Small intestine (tissue), 16 donors: ENCODE measurements at places on chromosomes 1 and 21.

- DNase-seq: no peak
Observed at GRCh38 chr1:225476538-225476988, 48.7 kb upstream of the LBR start.

- DNase-seq: peak; percentile 75
Observed at GRCh38 chr1:20787840-20788795, 1.0 kb upstream of the HP1BP3 start.

DNA sequence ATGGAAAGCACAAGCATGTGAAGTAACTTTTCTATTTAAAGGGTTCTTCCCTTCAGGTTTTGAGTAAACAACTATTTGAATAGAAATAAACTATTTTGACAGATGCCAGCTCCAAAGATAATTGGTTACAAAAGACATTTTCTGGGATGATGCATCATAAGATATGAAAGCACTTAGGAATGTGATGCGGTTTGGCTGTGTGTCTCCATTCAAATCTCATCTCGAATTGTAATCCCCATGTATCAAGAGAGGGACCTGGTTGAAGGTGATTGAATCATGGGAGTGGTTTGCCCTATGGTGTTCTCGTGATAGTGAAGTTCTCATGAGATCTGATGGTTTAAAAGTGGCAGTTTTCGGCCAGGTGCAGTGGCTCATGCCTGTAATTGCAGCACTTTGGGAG lies 6.4 kb downstream of the DISP1 start:
- no peak for DNase-seq

DNA sequence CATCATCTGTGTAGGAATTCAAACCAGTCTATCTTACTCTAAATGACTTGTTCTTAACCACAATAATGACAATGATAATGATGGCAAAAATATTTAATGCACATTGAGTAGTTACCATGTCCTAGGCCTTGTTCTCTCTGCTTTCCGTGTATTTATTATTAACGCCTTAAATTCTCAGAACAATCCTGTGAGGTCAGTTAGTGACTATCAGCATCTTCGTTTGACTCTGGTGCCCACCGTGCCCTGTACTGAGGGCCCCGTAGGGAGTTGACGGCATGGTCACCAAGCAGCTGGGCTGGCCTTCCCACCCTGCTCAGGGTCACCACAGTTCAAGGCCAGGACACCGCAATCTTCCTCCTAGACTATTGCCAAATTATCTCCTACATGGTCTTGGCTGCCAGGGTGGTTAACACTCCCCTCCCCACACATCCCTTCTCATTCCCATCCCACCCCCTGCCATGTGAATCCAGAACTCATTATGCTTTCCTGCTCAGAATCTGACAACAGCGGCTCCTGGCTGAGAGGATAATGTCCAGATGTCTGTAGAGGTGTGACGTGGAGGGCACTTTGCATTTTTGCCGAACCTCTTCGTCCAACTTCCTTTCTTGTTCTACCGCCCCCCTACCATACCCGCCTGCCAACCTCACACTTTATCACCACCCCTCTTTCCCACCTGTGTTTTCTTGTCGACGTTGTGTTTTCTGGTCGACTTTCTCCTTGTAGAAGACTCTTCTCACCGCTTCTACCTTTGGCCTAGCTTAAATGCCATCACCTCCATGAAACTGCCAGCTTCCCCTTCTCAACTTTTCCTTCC lies 33.4 kb downstream of the IGFN1 start:
- DNase-seq: no peak

- no peak for DNase-seq
Observed at GRCh38 chr1:109482791-109483671, 674 bp upstream of the ATXN7L2 start.
